ENCODE measurements at places on chromosomes 6 and 20. TPM values are rescaled to one million over a fixed set of nuclear protein-coding genes. Genes with fewer than 3 reads are reported as not detected.
A peak's percentile ranks its signal among the peaks of the same experiment; 100 is the strongest.

The BPIFB1 gene
- not detected for total RNA-seq

The BACH2 gene
- total RNA-seq = 0.82 TPM

The SAMD5 gene
- 1.1 TPM for total RNA-seq

- H3K4me3 ChIP-seq = peak overlapping the region; percentile 41
- no peaks in the 10 kb centered on the region for H3K4me1 ChIP-seq
- no peak overlapping the region for H3K27ac ChIP-seq
- no peak for DNase-seq
- peaks cover 17% of the 10 kb centered on the region for H3K27me3 ChIP-seq
Observed at GRCh38 chr20:64037498-64038213, 1.7 kb downstream of the C20orf204 start.

GRCh38 chr6:72849346-72849745, 227.5 kb downstream of the KCNQ5 start:
- H3K4me1 ChIP-seq = no peaks in the 10 kb centered on the region
- no peak for DNase-seq
- no peaks in the 10 kb centered on the region for H3K36me3 ChIP-seq
- no peak overlapping the region for H3K27ac ChIP-seq

Measured in right atrium auricular region (tissue), 2 donors.